Renal cortex interstitium (tissue), 15 donors: ENCODE measurements at places on chromosomes 6 and 20.

GRCh38 chr20:15921930-15922329, 651.3 kb downstream of the KIF16B start:
- DNase-seq = no peak

DNA sequence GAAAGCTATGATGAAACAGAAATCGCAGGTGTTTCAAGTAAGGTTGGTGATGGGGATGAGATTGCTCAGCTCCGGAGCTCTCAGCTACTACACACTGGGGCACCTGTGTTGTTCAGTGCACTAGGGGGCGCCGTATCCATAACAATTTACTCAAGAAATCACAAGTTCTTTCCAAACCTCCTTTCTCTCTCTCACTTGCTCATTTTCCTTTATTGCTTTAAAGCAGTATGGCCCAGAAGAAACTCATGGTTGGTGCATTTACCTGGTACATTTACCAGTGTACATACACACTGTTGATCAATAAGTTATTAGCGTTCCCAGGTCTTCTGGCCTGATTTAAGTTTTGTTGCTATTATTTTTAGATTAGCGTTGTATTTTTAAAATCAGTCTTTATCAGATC, 235.2 kb upstream of the TAB2 start:
- peak; percentile 70 for DNase-seq

DNA sequence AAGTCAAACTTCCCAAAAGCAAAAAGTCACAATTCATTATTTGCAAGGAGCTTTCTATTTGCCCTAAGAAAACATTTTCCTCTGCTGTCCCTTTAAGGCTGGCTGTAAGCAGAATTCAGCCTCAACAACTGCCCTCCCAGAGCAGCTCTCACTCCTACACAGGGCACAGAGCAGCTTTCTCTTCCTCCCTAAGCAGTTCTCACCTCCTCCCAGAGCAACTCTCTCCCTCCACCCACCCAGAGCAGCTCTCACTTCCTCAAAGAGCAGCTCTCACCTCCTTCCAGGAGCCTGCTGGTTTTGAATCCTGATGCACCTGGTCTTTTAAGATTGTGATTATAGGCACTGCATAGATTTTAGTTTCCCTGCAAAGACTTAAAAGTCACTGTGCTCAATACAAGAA, 120.6 kb upstream of the TMEM181 start:
- DNase-seq = no peak

DNA sequence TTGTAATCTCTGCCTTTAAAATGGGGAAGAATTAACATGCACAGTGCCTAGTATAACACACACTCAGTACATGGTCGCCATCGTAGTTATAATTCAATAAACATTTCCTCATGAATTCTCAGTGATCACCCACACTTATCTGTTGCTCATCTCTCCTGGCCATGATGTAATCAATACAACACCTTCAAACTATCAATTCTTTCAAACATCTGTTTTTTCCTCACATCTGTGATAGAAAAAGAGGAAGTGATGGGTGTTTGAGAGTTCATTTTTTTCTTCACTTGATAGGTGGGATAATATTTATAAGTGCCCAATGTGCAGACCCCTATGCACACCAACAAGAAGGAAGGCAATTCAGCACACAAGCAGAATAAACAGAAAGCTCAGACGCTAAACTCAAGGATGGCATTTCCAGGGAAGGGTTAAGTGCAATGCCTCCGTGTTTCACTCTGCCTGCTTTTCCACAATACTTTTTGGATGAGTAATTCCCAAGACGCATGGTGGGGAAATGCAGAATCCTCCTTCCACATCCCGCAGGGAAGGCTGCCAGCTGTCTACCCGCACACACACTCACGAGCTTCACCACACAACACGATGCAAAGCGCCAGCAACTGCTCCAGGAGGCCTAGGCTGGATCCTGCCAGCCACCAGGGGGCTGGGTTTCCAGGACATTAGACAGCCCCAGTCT, 100.3 kb downstream of the GMPR start:
- DNase-seq = no peak

- DNase-seq = no peak
Measured at GRCh38 chr6:19669206-19669605, 168.0 kb upstream of the ID4 start.

DNA sequence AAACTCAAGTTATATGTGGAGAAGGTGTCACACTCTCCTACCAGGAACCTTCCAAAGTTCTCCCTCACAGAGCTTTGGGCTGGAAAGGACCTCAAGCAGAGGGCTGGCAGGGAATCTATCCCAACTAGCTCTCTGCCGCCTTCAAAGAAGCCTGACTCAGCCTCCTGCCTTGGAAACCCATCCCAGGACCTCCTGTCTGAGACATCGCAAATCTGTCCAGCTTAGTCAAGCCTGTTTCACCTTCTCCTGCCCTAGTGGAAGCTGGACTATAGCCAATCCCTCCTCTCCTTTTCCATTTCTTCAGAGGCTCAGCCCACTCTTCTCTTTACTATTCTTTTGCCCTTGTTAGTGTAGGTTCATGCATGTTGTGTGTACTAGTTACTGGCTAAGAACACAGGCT, 48.2 kb upstream of the FOXP4 start:
- DNase-seq = no peak

DNA sequence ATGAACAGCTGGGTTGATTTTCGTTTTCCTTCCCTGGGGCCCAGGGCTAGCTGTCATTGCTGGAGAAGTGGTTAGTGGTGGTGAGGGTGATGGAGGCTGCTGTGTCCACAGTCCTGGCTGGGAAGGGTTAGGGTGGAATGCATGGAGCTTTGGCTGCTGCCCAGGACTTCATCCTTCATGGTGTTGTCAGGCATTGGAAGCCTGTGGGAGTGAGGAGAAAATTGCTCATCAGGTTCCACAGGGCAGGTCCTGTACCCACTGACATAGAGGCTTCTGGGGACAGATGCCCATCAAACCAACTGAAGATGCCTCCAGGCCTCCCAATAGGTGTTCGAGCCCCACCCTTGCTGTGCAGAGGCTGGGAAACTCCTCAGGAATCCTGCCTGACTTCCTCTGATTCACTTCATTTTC, 262.4 kb upstream of the SUPT3H start:
- DNase-seq = no peak

DNA sequence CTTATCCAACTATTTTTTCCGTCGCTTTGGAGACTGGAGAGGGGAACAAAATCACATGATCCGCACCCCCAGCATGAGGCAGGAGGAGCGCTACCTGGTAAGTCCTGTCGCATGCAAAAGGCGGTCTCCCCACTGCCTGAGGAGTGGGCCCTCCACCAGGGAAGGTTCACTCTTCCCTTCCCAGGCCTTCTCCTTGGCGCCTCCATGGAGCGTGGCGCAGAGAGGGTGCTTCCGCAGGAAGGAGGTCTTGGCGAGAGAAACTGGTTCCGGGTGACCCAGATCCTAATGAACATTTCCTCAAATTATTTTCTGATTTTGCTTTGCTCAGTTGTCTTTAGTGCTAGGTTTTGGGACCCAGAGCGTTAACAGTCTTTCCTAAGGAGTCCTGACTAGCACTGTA, 217.6 kb downstream of the UST start:
- no peak for DNase-seq

- DNase-seq = no peak
Measured at GRCh38 chr6:158996856-158997255, 3.1 kb downstream of the RSPH3 start.

- DNase-seq = no peak
Measured at GRCh38 chr6:113352029-113352801, 504.9 kb upstream of the MARCKS start.

DNA sequence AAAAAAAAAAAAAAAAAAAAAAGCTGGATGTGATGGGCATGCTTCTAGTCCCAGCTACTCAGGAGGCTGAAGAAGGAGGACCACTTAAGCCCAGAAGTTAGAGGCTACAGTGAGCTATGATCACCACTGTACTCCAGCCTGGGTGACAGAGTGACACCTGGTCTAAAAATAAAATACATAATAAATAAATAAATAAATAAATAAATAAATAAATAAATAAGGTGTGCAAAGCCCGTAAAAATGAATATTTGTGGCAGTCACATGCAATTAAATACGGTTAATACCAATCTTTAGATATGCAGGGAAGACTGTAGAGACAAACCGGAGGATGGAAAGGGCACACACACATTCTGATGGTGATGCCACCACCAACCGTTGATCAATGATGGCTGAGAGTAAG, 26.2 kb downstream of the IL22RA2 start:
- no peak for DNase-seq

- no peak for DNase-seq
Measured at GRCh38 chr20:382291-383115, 1.9 kb downstream of the TRIB3 start.

- no peak for DNase-seq
Measured at GRCh38 chr20:52533401-52533800, 341.8 kb upstream of the ZFP64 start.

GRCh38 chr6:105179244-105180065, at the start of gene POPDC3:
TSS of gene POPDC3 (minus strand) at chr6:105180014. CDS start at chr6:105161909, 18,105 bp downstream.
- DNase-seq = peak; percentile 18

DNA sequence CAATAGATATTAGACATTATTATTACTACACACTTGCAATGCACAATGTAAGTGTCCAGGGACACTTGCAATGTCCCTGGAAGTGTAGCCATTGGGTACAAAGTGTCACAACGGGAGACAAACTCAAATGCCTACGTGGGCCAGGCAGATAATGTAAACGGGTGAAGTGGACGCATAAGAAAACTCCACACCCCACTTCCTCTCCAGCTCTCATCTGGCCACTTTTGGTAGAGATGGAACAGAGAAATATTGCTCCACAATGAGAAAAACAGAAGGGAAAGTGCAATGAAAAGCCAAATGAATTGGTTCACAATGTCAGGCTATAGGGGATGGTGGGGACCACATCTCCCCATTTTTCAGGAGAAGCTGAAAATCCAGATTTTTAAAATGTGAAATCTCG, 9.4 kb downstream of the SULF2 start:
- no peak for DNase-seq

DNA sequence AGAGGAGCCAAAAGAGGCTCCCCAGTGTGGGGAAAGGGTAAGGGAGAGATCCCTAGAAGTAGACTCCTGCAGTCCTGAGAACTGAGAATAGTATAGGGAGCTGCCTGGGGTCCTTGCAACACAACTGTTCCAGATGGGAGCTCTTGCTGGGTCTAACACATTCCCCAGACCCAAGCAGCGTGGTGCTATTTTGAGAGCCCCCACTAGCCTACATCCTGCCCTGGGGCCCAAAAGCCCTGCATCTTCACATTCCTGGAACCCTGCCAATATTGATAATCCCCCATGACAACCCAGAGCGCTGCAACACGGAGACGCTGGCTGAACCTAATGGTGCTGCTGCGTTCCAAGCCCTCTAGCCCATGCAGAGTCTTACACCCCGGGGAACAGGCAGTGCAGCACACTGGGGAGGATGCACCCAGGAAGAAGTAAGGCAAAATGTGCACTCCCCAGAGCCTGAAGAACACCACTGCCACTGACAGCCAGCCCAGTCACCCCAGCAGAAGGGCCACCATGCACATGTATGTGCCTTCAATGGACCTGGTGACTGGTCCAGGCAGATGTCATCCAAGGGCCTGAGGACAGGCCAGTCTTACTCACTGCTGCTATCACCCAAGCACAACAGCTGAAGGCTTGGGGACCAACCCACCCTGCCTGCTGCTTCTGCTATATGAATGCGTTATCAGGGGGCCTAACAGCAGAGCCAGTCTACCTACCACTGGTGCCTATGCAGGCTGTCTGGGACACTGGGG, 7.0 kb upstream of the RNF217 start:
- DNase-seq = no peak

DNA sequence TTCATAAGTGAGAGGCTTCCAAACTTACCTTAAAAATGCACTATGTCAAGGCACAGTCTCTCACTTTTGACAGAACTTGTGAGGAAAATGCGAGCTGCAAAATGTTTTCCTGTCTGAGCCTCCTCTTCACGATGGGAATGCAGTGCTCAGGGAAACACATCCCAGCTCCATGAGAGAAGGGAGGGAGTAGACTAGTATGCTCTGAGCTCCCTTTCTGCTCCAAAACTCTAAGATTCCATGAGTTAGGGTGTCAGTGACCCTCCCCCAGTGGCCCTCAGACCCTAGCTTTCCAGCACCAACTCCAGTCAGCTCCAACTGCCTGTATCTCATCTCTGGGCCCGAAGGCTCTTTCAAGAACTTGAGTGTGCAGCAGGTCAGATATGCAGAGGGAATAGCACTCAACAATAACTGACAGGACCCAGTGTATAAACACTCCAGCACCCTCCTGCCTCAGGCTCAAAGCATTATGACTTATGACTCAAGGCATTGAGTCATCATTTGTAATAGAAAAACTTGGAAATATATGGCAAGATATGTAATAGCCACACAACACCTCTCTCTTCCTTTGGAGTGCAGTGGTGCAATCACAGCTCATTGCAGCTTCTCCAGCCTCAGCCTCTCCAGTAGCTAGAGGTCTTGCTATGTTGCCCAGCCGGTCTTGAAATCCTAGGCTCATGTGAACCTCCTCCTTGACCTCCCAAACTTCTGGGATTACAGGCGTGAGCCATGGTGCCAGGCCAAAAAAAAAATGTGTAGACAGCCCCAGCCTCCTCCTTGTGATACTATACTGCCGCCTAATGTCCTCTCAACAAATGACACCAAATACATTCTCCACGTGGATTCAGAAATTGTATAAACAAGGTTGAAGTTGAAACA, 16.7 kb upstream of the ENTPD6 start:
- no peak for DNase-seq

DNA sequence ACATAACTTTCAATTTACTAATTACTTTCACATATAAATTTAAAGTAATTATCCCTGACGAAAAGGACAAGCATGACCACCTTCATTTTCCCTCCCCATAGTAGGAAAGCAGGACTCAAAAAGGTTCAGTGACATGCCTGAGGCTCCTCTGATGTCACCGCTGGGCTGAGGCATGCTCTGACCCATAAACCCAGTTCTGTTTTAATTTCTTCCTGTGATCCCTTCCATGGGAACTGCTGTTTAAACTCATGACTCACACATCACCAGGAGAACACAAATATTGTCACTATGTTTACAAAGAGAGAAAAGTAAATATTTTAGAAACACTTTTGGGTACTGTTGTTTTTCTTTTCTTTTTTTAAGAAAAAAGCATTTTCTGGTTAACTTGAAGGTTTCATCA, 38.0 kb upstream of the NR2E1 start:
- DNase-seq = no peak

- DNase-seq = no peak
Measured at GRCh38 chr20:58714923-58715351, 22.3 kb downstream of the NPEPL1 start.

DNA sequence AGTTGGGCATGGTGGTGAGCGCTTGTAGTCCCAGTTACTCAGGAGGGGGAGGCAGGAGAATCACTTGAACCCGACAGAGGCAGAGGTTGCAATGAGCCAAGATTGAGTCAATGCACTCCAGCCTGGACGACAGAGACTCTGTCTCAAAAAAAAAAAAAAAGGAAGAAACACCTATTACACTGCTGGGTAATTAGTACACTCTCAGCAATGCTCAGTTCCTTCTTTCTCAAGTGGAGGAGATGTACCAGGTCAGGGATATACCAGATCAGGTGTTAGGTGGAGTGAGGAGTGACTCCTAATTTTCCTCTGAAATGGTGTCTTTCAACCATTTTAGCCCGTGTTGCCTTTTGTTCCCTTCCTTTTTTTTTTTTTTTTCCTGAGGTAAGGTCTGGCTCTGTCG, 30.0 kb upstream of the UBR2 start:
- DNase-seq = no peak

GRCh38 chr20:62550087-62550632, 74.4 kb upstream of the GATA5 start:
- no peak for DNase-seq
